Spleen (tissue), 13 donors: ENCODE measurements at places on chromosomes 7 and 10. TPM values are rescaled to one million over a fixed set of nuclear protein-coding genes. Genes with fewer than 3 reads are reported as not detected.

CHST3 gene
- total RNA-seq = 4.1 TPM

FGFR2 gene
- 0.89 TPM for total RNA-seq

GRCh38 chr10:124288928-124289850 is 129.5 kb downstream of the OAT start:
- peak overlapping the region; percentile 66 for H3K27ac ChIP-seq
- peak; percentile 22 for DNase-seq
- peaks cover 28% of the 10 kb centered on the region for H3K4me1 ChIP-seq
- H3K27me3 ChIP-seq = no peaks in the 10 kb centered on the region
- no peak overlapping the region for H3K4me3 ChIP-seq

GRCh38 chr10:123458933-123459332 is 207.2 kb upstream of the GPR26 start:
- H3K36me3 ChIP-seq = no peaks in the 10 kb centered on the region
- no peaks in the 10 kb centered on the region for H3K4me1 ChIP-seq
- no peak overlapping the region for H3K27ac ChIP-seq
- no peak overlapping the region for H3K4me3 ChIP-seq
- no peak for DNase-seq

- no peaks in the 10 kb centered on the region for H3K27me3 ChIP-seq
- DNase-seq = no peak
- H3K36me3 ChIP-seq = no peaks in the 10 kb centered on the region
- no peak overlapping the region for H3K27ac ChIP-seq
- no peak overlapping the region for H3K4me3 ChIP-seq
Observed at GRCh38 chr7:132100981-132101380, 475.3 kb downstream of the PLXNA4 start.

DNA sequence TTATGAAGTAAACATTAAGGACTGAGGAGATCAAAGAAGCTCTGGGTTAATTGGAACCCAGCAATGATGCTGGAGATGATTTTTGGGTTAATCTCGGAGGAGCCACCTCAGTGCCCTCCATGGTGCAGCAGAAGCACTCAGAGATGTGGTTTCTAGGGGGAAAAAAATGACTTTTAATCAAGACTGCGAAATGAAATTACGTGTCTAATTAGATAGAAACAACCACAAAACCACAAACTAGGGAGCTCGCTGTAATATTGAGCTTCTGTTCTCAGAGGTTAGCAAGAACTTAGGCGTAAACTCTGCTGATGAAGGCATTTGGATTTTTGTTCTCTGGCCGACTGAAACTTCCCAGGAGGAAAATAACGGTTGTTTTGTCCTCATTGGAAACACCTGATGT is 319.0 kb downstream of the GRID1 start:
- H3K4me3 ChIP-seq = no peak overlapping the region
- no peak overlapping the region for H3K27ac ChIP-seq
- no peaks in the 10 kb centered on the region for H3K4me1 ChIP-seq
- H3K36me3 ChIP-seq = no peaks in the 10 kb centered on the region
- DNase-seq = no peak

DNA sequence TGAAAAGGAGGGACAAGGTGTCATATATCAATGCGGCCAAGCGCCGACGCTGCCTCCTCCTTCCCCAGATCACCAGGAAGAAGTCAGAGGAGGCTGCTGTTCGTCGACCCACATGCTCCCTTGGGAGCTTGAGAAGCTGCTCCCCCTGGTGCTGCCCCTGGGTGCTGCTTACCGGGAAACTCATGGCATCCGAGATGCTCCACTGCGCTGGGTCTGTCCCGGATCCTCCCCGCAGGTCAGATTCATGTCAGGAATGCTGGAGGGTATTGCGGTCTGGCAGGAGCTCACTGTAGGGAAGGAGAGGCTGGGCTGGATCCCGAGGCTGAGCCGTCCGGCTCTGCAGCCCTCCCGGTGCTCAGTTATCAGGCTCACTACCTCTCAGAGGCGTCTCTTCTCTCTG is 123.7 kb upstream of the FAM20C start:
- peaks cover 11% of the 10 kb centered on the region for H3K4me1 ChIP-seq
- H3K4me3 ChIP-seq = no peak overlapping the region
- H3K27ac ChIP-seq = no peak overlapping the region
- H3K36me3 ChIP-seq = no peaks in the 10 kb centered on the region
- no peaks in the 10 kb centered on the region for H3K27me3 ChIP-seq

DNA sequence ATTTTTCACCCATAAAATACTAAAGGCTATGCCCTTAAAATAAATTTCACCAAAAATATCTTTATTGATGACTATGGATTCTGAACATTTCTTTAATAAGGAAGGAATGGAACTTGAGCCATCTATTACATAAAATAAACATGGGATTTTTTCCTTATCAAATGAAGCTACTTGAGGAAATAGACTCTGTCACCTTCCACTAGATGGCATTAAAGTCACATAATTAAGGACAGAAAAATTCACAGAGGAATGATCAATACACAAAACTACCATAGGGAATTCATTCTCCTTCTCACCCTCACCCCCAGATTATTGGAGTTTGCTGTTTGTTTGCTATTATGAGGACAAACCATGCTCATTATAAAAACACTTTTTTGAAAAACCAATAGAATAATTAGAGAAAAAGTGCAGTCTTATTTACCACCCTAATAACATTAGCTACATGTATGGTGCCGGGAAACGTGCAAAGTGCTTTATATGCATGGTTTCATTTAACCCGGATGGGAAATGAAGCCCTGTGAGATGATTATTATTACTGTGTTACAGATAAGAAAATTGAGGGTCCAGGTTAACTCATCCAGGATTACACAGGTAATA is 21.1 kb upstream of the FOXI2 start:
- no peak for DNase-seq
- no peak overlapping the region for H3K4me3 ChIP-seq
- no peaks in the 10 kb centered on the region for H3K36me3 ChIP-seq
- no peaks in the 10 kb centered on the region for H3K4me1 ChIP-seq

- H3K4me1 ChIP-seq = no peaks in the 10 kb centered on the region
- DNase-seq = no peak
- no peaks in the 10 kb centered on the region for H3K36me3 ChIP-seq
Observed at GRCh38 chr7:27912751-27913150, 172.8 kb downstream of the TAX1BP1 start.
